Lung microvascular endothelial cell (primary cell): ENCODE measurements at places on chromosomes 12 and 14. TPM values are rescaled to one million over a fixed set of nuclear protein-coding genes. Genes with fewer than 3 reads are reported as not detected.

Gene TMPRSS12
- not detected in 2 replicates for total RNA-seq

Gene PTGER2
- total RNA-seq = under 0.01 TPM in 1 of 2 replicates, not detected in the other

Gene C12orf42
- not detected in 2 replicates for total RNA-seq

Gene LACRT
- total RNA-seq = not detected in 2 replicates

Gene PLXNC1
- total RNA-seq = under 0.01 and 0.22 TPM in 2 replicates

Gene USP44
- total RNA-seq = 0.87 and 1.8 TPM in 2 replicates

Gene TMEM119
- not detected in 2 replicates for total RNA-seq

Gene TEX52
- not detected in 2 replicates for total RNA-seq

Gene CCDC198
- total RNA-seq = not detected in 2 replicates

Gene P2RX7
- total RNA-seq = 3.1 and 7.1 TPM in 2 replicates

Gene ACVRL1
- total RNA-seq = 293 and 393 TPM in 2 replicates

Gene PPP4R4
- under 0.01 TPM in 1 of 2 replicates, not detected in the other for total RNA-seq

Gene ST8SIA1
- under 0.01 and 0.60 TPM in 2 replicates for total RNA-seq

Gene ENDOU
- total RNA-seq = under 0.01 TPM in 1 of 2 replicates, not detected in the other

Gene GYS2
- not detected in 2 replicates for total RNA-seq

Gene NR2C1
- total RNA-seq = 10.2 and 17.1 TPM in 2 replicates

Gene VSX2
- not detected in 2 replicates for total RNA-seq

Gene PSME1
- total RNA-seq = 114 TPM in 2 replicates

Gene CLEC4E
- total RNA-seq = not detected in 2 replicates

Gene RD3L
- total RNA-seq = not detected in 2 replicates

Gene SLCO1C1
- not detected in 2 replicates for total RNA-seq

Gene SERPINA9
- total RNA-seq = not detected in 2 replicates

Gene SMCO3
- 1.3 and 2.2 TPM in 2 replicates for total RNA-seq
